ENCODE measurements at places on chromosomes 6 and 20.

DNA sequence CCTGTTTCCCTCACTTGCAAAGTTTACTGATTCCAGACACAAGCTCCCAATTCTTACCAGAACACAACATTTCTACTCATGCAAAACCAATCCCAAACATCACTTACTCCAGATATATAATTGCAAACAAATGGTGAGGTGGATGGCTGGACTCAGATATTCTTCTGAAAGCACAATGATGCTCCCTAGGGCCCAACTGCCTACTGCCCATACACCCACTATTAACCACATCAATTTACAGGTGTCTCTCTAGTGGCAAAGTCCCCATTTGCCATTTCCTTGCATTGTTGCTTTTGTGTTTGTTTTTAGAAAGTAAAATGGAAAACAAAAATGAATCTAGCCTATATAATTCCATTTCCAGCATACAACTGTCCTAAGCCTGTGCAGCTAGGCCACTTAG is 320.9 kb upstream of the PRDM1 start:
- no peak for DNase-seq

- no peak for DNase-seq
Measured at GRCh38 chr6:161305860-161306259, 32.0 kb upstream of the AGPAT4 start.

GRCh38 chr6:25715794-25716193 is 38.7 kb upstream of the SLC17A4 start:
- DNase-seq: no peak

DNA sequence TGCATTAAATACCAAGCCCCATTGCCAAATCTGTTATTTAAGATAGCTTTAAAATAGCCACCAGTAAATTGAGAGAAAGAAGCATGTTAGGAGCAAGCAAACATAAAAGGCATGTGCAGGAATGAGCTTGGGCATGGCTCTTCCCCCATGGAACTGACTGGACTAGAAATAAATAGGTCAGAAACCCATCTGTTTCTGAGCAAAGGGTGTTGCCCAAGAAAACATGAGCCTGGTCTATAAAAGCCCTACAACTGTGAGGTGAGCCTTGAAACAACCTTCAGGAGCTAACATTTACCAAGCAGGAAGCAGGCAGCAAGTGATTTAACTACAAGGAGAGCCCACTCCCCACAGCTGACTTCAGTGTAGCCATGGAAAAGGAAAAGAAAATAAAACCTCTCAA is 126.3 kb downstream of the C6orf118 start:
- DNase-seq: no peak

DNA sequence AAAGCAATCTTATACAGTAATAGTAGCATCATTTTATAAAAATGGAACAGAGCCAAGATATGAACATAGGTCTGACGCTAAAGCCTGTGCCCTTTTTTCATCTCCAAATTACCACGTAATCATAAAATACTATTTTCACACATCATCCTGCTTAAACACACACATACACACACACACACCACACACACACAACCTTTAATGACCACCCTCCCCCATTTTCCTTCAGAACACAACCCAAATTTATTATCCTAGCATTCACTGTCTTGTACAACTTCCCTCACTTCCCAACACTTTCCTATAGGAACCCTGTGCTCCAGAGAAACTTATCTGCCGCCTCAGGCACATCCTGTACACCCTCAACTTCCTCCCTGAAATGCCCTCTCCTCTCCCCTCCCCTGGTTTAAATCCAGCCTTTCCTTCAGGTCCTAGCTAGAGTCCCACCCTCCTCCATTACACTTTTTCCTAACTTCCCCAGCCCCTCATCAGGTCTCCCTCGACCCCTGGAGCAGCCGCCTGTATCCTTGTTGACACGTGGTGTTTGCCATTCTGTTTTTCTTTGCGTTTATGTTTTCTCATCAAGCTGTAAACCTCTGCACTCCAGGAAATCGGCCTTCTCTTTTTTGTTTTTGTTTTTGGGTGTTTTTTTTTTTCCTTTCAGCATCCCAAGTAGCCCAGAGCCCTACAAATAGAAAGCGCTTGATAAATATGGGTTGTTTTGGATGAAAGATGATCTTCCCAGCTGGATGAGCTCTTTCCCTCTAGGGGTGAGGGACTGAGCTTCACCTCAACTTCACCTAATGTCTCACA is 968 bp upstream of the MMP24 start:
- no peak for DNase-seq

DNA sequence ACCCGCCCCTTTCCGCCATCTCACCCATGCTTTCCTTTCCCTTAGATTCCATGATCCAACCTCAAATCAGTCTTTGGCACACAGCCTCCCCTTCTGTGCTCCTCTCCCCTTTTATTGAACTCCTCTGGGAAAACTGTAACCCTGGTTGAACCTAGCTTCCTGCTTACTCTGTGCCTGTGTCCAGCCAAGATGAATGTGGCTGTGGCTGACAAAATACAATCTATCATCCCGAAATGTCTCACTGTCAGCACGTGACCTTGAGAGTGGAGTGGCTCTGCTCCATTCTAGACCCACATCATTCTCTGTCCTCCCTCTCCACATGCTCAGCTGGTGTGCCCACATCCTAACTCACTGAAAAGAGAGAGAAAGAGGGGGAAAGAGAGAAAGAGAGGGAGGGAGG is 11.0 kb downstream of the NCR2 start:
- DNase-seq: no peak

Measured in ascending aorta (tissue), 2 donors.